ENCODE measurements at places on chromosomes 5 and 9.

GRCh38 chr9:81103597-81104471, 585.5 kb downstream of the TLE1 start:
- no peak for DNase-seq

DNA sequence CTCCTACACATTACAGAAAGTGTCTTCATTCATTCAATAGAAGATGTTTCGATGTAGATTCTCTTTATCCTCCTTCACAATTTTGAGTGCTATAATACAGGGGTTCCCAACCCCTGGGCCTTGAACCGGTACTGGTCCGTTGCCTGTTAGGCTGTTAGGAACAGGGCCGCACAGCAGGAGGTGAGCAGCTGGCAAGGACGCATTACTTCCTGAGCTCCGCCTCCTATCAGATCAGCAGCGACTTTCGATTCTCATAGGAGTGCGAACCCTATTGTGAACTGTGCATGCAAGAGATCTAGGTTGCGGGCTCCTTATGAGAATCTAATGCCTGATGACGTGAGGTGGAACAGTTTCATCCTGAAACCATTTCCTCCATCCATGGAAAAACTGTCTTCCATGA, 153.0 kb upstream of the SMC2 start:
- DNase-seq: no peak

DNA sequence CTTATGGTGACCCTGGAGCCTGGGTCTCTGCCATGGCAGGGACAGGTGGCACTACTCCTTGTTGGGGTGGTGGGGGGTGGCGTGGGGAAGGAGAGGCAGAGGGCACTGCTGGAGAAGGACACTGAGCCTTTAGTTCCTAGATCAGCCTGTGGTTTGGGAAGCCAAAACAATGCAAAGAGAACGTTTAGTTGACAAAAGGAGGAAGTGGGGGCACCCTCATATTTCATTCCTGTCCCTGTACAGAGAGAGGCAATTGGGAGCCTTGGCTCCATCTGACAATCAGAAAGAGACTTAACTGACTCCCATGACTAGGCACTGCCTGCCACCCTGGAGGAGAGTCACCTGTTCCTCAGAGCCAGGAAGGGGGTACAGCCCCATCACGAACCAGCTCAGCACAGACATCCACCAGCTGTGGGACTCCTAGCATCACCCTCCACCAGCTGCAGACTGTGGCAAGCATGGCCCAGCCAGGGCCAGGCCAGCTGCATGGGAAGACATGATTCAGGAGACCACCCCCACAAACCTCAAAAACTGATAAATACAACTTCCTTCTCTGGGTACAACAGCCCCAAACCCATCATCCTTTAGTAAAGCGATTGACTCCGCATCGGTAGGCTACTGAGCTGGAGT, 257.5 kb downstream of the HSPA4 start:
- DNase-seq: no peak

DNA sequence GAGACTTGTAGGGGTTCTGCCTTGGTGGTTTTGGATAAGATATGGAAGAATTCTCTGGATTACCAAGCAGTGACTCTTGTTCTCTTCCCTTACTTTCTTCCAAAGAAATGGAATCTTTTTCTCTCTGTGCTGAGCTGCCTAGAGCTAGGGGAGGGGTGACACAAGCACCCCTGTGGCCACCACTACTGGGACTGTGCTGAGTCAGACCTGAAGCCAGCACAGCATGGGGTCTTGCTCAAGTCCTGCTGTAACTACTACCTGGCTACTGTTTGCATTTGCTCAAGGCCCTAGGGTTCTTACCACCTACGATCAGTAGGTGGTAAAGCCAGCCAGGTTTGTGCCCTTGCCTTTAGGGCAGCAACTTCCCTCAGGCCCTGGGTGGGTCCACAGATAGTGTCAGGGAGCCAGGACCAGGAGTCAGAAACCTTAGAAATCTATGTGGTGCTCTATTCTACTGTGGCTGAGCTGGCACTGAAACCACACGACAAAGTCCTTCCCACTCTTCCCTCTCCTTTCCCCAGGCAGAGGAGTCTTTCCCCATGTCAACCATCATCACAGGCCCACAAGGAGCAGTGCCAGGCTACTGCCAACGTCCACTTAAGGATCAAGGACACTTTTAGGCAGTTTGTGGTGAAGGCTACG, 53.8 kb downstream of the SREK1 start:
- DNase-seq: no peak

GRCh38 chr5:31639481-31640411, 815 bp downstream of the PDZD2 start:
- no peak for DNase-seq

DNA sequence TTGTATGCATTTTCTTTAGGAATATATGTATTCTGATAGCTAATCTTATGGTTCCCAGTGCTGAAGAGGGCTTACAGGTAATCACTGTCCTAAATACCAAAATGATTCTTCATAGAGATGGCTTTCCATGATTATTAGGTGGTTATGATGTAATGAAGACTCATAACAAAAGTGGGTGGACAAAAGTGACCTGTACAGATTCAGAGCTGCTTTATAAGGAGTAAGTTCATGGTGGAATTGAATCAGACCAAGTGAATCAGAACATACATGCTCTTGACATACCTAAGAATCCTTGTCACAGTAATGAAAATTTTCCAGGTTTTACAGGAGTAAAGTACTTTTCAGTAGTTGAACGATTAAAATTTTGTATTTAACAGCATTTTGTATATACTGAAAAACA, 105.6 kb downstream of the NIPBL start:
- no peak for DNase-seq

DNA sequence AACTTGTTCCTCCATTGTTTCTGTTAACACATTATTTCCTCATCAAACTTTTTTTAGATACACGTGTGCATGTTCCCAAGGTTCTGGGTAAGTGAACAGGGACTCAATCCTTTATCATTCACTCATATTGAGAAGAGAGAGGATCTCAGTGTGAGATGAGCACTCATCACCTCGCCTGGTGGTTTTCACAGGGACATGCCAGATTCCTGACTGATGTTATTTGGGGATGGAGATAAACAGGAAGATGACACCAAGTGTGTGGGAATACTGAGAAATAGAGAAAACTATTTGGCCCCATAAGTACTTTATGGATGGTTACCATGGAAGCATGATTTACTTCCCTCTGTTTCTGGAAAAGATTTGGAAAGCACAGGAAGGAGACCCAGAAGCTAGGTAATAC, 533.3 kb upstream of the DMAC1 start:
- no peak for DNase-seq

DNA sequence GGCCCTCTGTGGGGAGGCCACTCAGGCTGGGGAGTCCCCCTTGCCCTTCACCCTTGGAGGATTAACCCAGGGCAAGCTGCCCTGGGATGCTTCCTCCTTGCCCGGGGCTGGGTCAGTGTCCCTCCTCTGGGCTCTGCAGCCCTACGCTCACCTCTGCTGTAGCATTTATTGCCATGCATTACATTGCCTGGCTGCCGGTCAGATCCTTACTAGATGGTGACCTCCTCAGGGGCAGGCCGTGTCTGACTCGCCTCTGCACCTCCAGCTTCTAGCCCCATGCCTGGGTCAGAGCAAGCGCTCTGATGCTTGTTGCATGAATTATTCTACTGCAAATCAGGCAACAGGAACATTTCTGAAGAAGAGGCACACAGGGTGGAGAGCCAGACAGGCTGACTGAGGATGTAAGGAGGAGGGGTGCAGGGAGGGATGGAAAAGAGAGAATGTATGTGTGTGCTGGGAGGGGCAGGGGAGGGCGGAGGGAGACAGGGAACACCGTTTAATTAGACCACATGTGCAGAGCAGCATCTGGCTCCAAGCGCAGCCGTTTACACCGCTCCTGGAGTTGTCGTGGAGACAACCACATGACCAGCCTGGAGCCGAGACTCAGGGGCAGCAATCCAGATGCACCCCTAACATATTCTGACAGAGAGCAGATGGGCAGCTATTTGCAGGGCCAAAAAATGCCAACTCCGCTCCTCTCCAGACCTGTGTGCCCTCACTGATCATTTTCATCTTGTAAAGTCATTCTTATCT, 117.0 kb downstream of the CRB2 start:
- no peak for DNase-seq

GRCh38 chr9:123778232-123778902, 151.6 kb downstream of the DENND1A start:
- no peak for DNase-seq

DNA sequence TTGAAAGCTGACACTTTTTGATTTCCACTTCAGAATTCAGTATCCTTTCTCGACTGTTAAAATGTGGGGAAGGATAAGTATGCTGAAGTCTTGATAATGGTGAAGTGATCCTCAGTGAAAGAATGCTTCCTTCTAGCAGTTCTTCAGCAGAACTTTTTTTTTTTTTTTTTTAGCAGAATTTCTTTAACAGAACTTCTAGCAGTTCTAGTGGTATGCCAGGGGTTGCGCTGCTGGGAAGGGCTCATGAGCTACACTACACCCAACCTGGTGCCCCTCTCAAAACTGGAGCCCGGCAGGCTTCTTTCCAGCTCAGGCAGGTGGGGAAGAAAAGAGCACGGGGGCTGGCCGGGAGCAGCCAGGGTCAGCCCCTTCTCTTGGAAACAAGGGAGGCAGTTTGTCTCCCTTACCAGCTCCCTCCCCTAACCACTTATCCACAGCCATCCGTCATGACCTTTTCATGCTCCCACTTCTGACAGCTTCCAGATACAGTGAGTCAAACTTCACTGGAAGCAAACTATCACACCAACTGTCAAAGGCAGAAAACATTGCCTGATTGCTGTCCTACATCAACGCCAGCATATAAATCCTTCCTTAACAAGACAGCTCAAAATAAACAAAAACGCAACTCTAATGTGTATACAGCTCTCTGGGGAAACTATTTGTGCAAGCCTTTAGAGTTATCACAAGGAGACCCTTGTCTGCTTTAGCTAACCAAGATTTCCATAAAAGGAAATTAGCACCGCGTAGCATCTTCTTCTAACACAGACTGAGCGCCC, 211.5 kb downstream of the GAPVD1 start:
- no peak for DNase-seq

DNA sequence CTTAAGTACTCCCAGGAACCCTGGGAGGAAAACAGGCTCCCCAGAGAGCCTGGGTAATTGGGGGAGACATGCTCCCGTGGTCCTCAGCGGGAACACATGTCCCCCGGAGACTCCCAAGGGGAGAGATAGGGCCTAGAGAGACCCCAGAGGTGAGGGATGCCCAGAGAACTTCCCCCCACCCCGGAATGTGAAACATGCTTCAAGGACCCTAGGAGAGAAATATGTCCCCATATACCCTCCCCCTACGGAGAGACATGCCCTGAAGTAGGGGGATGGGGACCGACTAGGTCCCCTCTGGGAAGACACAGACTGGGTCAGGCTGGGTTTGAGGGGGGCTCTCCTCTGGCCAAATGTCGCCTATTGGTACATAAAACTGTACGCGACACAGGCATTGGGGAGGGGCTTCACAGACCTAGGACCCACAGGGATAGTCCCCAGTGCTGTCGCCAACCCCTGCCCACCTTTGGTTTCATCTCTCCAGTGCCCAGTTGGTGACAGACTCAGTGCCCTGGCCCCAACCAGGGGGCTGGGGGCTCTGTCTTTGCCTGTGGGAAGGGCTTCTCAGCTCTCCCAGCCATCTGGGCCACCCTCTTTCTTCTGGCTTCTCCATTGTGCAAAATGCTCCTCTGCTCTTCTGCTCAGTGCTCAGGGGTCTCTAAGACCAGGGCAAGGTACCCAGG, 26.9 kb downstream of the PCDH1 start:
- DNase-seq: no peak

GRCh38 chr5:95564450-95564849, 9.5 kb downstream of the ARSK start:
- DNase-seq: no peak

GRCh38 chr5:135377751-135378680, 21.0 kb downstream of the MACROH2A1 start:
- DNase-seq: no peak

GRCh38 chr5:139473105-139473504, 2.3 kb downstream of the SMIM33 start:
- no peak for DNase-seq
